ENCODE measurements at places on chromosomes 2 and 18.

DNA sequence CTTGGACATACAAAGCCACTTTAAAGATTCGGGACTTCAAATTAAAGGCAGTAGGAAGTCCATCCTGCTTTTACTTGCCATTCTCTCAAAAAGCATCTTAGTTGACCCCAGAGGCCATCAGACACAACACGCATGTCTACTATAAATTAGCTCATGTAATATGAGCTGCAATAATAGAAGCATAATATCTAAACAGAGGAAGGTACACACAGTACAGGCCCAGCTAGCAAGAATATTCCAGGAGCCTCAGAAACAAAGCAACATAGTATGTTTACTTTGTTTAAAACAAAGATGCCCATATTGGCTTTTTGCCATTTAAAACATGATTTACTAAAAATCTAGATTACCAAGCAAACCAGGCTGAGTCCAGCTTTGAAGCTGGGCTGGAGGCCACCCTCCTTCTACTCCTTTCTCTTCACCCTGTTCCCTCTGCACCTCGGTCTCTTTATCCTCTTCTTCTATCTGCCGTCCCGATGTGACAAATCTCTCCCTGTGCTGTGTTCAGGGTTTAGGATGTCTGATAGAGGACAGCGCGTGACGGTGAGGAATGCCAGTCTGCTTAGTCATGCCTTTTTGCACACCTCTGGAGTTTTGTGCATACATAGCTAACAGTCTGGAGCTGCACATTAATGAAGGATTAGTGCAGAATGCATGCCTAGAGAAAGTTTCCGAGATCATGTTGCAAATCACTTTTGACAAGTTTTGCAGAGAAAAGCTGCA lies 28.2 kb downstream of the DTNA start:
- no peak for DNase-seq

- DNase-seq: no peak
Observed at GRCh38 chr2:101974663-101975062, 17.1 kb upstream of the IL1R2 start.

DNA sequence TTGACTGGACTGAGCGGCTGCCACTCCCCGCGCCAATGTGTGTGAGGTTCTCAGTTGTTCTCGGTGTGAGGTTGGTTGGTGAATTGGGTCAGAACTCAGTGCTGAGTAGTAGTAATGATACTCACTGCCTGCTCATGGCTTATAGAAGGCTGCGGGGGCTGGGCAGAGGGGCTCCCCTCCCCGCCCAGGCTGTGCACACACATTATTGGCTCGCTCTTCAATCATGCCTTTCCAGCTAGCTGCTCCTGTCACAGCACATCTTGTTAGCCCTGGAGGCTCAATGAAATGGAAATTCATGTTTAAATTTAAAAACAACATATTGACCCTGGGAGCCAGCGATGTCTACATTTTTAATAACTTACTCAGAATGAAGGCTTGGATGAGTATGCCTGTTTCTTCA lies 152.8 kb downstream of the CELF4 start:
- no peak for DNase-seq

- no peak for DNase-seq
Observed at GRCh38 chr2:19357402-19358241, 801 bp downstream of the OSR1 start.

Data from common myeloid progenitor, CD34-positive (primary cell).